Suprapubic skin (tissue), 4 donors: ENCODE measurements at places on chromosomes 16 and 17. TPM values are rescaled to one million over a fixed set of nuclear protein-coding genes. Genes with fewer than 3 reads are reported as not detected.
A peak's percentile ranks its signal among the peaks of the same experiment; 100 is the strongest.

- H3K36me3 ChIP-seq, result no peaks in the 10 kb centered on the region
- DNase-seq, result peak; percentile 78
- no peak overlapping the region for H3K27ac ChIP-seq
- peaks cover 10% of the 10 kb centered on the region for H3K4me1 ChIP-seq
- H3K4me3 ChIP-seq, result peak overlapping the region; percentile 49
Observed at GRCh38 chr17:47789611-47790561, 31.7 kb downstream of the OSBPL7 start.

- no peak for DNase-seq
- no peaks in the 10 kb centered on the region for H3K27me3 ChIP-seq
- H3K27ac ChIP-seq, result peak overlapping the region; percentile 97
- H3K4me3 ChIP-seq, result peak overlapping the region; percentile 63
- peaks cover 21% of the 10 kb centered on the region for H3K36me3 ChIP-seq
- peaks cover 37% of the 10 kb centered on the region for H3K4me1 ChIP-seq
Observed at GRCh38 chr17:7915179-7915610, 894 bp downstream of the RNF227 start.

GRAP gene
- total RNA-seq, result 2.4 TPM

DNA sequence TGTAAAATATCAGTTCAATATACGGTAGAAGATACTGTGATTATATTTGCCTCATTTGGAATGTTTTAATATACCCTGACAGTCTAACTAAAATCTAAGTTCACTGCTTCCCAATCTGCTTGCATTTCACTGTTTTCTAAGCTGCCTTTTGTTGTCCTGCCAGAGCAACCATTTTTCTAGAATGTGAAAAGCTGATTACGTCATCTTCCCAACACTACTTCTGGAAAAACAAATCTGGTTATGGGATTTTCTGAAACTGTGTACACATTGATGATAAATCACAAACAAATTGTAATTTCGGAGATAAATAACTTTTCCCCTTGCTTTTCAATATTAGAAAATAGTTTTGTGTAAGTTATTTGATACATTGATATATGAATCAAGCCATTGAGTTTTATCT, 1529.0 kb downstream of the CDH11 start:
- H3K4me3 ChIP-seq, result no peak overlapping the region
- no peaks in the 10 kb centered on the region for H3K27me3 ChIP-seq
- H3K4me1 ChIP-seq, result no peaks in the 10 kb centered on the region

DNA sequence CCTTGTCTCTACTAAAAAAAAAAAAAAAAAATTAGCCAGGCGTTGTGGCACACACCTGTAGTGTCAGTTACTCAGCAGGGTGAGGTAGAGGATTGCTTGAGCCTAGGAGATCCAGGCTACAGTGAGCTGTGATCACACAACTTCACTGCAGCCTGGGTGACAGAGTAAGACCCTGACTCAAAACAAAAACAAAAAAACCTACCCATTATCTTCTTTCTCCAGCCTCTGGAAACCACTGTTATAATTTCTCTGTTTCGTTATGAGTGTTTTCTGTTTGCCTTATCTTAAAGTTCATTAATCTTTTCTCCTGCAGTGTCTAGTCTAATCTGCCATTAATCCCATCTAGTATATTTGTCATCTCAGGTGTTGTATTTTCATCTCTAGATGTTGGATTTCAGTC, 18.6 kb upstream of the CLTC start:
- H3K27me3 ChIP-seq, result no peaks in the 10 kb centered on the region
- no peak overlapping the region for H3K27ac ChIP-seq
- H3K4me3 ChIP-seq, result no peak overlapping the region
- no peaks in the 10 kb centered on the region for H3K4me1 ChIP-seq
- H3K36me3 ChIP-seq, result peaks cover 35% of the 10 kb centered on the region

DNA sequence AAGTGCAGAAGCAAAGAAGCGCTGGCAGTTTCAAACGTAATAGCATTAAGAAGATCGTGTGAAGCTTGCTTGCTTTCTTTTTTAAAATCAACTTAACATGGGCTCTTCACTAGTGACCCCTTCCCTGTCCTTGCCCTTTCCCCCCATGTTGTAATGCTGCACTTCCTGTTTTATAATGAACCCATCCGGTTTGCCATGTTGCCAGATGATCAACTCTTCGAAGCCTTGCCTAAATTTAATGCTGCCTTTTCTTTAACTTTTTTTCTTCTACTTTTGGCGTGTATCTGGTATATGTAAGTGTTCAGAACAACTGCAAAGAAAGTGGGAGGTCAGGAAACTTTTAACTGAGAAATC, 17.4 kb upstream of the RAB11FIP4 start:
- DNase-seq, result no peak
- H3K4me1 ChIP-seq, result peaks cover 4% of the 10 kb centered on the region
- peaks cover 17% of the 10 kb centered on the region for H3K36me3 ChIP-seq
- H3K27ac ChIP-seq, result no peak overlapping the region

DNA sequence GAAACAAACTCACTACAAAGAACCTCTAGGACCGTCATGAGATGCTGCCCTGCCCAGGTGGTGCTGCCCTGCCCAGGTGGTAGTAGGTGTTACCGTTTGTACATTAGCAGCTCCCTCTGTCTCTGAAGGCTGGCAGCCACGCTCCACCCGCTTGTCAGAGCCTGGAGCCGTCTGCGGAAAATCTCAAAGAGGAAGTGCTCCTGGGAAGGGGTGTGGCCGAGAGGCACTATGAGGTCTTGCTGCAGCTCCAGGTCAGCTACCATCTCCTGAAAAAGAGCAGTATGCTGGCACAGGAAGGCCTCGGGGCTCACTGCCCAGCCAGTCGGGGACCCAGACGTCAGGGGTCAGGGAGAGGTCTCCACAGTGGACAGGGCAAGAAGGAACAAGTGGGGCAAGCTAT, 28.3 kb downstream of the ZNF276 start:
- H3K4me3 ChIP-seq, result no peak overlapping the region
- H3K27me3 ChIP-seq, result no peaks in the 10 kb centered on the region
- H3K27ac ChIP-seq, result no peak overlapping the region
- no peak for DNase-seq
- peaks cover 6% of the 10 kb centered on the region for H3K4me1 ChIP-seq

GRCh38 chr16:71264299-71264698, 24.9 kb downstream of the CMTR2 start:
- DNase-seq, result no peak
- no peaks in the 10 kb centered on the region for H3K36me3 ChIP-seq
- H3K4me1 ChIP-seq, result no peaks in the 10 kb centered on the region
- no peak overlapping the region for H3K27ac ChIP-seq

GRCh38 chr16:89317101-89317671, 99.7 kb downstream of the ZNF778 start:
- peaks cover 97% of the 10 kb centered on the region for H3K4me1 ChIP-seq
- peaks cover 9% of the 10 kb centered on the region for H3K36me3 ChIP-seq
- no peak for DNase-seq
- no peaks in the 10 kb centered on the region for H3K27me3 ChIP-seq
- no peak overlapping the region for H3K4me3 ChIP-seq

CD19 gene
- not detected for total RNA-seq

GRCh38 chr17:74353446-74354060, 8.1 kb downstream of the BTBD17 start:
- H3K4me1 ChIP-seq, result peaks cover 15% of the 10 kb centered on the region
- no peak for DNase-seq
- H3K27me3 ChIP-seq, result peaks cover 96% of the 10 kb centered on the region
- no peaks in the 10 kb centered on the region for H3K36me3 ChIP-seq
- H3K4me3 ChIP-seq, result no peak overlapping the region

KRT17 gene
- 434 TPM for total RNA-seq

DNA sequence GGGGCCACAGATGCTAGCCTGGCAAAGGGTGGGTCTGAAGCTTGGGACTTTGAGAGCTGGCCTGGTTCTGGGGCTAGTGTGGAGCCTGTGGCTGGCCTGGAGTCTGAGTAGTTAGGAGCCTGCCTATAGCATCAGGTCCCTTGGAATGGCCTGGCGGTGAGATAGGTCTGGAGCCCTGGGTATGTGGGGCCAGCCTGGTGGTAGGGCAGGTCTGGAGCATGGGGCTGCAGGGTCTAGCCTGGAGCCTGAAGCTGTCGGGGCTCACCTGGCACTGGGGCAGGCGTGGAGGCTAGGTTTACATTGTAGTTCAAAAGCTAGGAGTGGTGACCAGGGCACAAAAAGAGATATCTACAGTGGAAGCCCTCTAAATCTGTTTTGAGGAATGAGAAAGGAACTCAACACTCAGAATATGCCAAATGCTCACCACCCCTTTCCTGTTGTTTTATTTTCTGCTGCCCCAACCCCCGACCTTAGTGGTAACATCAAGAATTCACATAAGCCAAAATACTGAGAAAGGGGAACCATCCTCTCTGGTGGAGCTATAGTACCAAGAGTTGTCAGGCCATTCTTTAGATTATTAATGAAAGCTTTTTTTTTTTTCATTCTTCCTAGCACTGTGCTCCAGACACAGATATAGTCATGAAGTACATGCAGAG, 100.3 kb downstream of the TANC2 start:
- H3K27me3 ChIP-seq, result no peaks in the 10 kb centered on the region
- DNase-seq, result no peak
- H3K27ac ChIP-seq, result no peak overlapping the region
- H3K4me1 ChIP-seq, result no peaks in the 10 kb centered on the region
- no peaks in the 10 kb centered on the region for H3K36me3 ChIP-seq
- H3K4me3 ChIP-seq, result no peak overlapping the region

KCNH6 gene
- total RNA-seq, result not detected

GRCh38 chr16:48365025-48365600, 20.1 kb downstream of the SIAH1 start:
- no peak for DNase-seq
- peaks cover 36% of the 10 kb centered on the region for H3K4me1 ChIP-seq
- peaks cover 14% of the 10 kb centered on the region for H3K36me3 ChIP-seq
- H3K27me3 ChIP-seq, result no peaks in the 10 kb centered on the region

GRCh38 chr16:11634312-11634711, 33.9 kb upstream of the SNN start:
- DNase-seq, result no peak
- no peaks in the 10 kb centered on the region for H3K27me3 ChIP-seq
- no peak overlapping the region for H3K4me3 ChIP-seq
- H3K36me3 ChIP-seq, result no peaks in the 10 kb centered on the region

GRCh38 chr16:49489686-49490320, 116.2 kb downstream of the C16orf78 start:
- no peak overlapping the region for H3K4me3 ChIP-seq
- H3K4me1 ChIP-seq, result peaks cover 14% of the 10 kb centered on the region
- peak; percentile 21 for DNase-seq
- no peak overlapping the region for H3K27ac ChIP-seq
- no peaks in the 10 kb centered on the region for H3K36me3 ChIP-seq

GRCh38 chr16:84758627-84759026, 58.8 kb downstream of the USP10 start:
- peaks cover 32% of the 10 kb centered on the region for H3K36me3 ChIP-seq
- H3K4me1 ChIP-seq, result peaks cover 19% of the 10 kb centered on the region
- no peak overlapping the region for H3K27ac ChIP-seq
- H3K4me3 ChIP-seq, result no peak overlapping the region

DNA sequence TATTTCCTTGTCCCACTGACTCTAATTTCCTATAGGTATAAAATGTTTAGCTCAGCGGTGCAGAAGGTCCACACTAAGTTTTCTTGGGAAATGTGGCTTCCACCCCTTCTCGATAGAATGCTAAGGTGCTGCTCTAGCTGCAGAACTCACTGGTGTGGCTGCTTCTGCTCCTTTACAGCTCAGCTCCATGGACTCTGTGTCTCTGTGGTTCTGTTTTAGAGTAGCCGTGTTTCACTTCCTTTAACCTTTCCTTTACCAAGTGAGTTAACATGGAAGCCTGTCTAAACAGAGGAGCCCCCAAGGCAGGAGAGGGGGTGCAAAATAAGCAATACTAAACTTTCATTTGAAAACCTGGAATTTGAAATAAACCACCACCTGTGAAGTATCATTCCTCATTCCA, 65.3 kb downstream of the SPECC1 start:
- peak overlapping the region; percentile 31 for H3K4me3 ChIP-seq
- peak overlapping the region; percentile 22 for H3K27ac ChIP-seq
- H3K4me1 ChIP-seq, result peaks cover 17% of the 10 kb centered on the region
- H3K36me3 ChIP-seq, result no peaks in the 10 kb centered on the region

- H3K27ac ChIP-seq, result no peak overlapping the region
- peaks cover 40% of the 10 kb centered on the region for H3K36me3 ChIP-seq
- H3K4me3 ChIP-seq, result no peak overlapping the region
- H3K27me3 ChIP-seq, result no peaks in the 10 kb centered on the region
Observed at GRCh38 chr17:78053777-78054468, 74.6 kb downstream of the TMC6 start.

DNA sequence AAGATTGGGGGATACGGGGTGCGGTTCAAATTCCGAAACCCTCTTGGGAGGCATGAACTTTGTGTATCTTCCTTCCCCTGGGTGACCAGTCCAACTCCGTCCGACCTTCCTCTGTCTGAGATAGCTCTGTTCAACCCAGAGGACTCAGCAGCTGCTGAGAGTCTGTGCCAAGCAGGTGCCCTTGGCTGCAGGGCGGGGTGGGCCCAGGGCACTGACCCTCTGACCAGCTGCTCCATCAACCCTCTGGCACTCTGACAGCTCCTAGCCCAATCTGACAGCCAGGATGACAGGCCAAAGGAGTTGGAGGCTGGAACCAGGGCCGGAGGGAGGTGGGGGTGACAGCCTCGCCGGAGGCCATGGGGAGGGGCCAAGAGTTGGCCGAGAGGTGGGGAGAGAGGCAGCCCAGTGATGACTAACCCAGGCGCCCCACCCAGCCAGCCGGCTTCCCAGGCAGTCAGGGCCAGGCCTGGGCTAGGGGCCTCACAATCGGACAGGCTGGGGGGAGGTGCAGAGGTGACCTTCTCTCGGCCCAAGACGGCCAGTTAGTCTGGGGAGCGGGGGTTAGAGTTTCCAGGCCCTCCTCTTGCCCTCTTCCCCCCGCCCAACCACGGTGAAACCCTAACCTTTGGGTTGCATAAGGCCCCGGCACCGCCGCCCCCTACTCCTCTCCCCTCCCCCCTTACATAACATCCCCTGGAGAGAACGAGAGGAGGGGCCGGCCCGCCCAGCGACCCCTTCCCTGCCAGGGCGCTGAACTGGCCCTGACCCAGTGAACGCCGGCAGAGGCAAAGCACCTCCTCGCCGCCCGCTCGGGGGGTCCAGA, 5.0 kb upstream of the TLCD2 start:
- DNase-seq, result peak; percentile 95
- H3K27ac ChIP-seq, result peak overlapping the region; percentile 100
- H3K27me3 ChIP-seq, result no peaks in the 10 kb centered on the region
- peaks cover 65% of the 10 kb centered on the region for H3K4me1 ChIP-seq

- no peaks in the 10 kb centered on the region for H3K27me3 ChIP-seq
- no peaks in the 10 kb centered on the region for H3K4me1 ChIP-seq
- no peak overlapping the region for H3K4me3 ChIP-seq
- H3K36me3 ChIP-seq, result peaks cover 13% of the 10 kb centered on the region
- no peak overlapping the region for H3K27ac ChIP-seq
Observed at GRCh38 chr17:3937359-3937758, 21.1 kb upstream of the P2RX1 start.

ASIC2 gene
- total RNA-seq, result not detected

ABCC12 gene
- total RNA-seq, result not detected

GRCh38 chr16:70695331-70696070, 9.6 kb upstream of the MTSS2 start:
- H3K4me3 ChIP-seq, result no peak overlapping the region
- H3K36me3 ChIP-seq, result no peaks in the 10 kb centered on the region
- H3K27me3 ChIP-seq, result no peaks in the 10 kb centered on the region
- peak overlapping the region; percentile 91 for H3K27ac ChIP-seq

- H3K27ac ChIP-seq, result no peak overlapping the region
- H3K36me3 ChIP-seq, result peaks cover 23% of the 10 kb centered on the region
- no peak for DNase-seq
- H3K27me3 ChIP-seq, result no peaks in the 10 kb centered on the region
- no peaks in the 10 kb centered on the region for H3K4me1 ChIP-seq
- no peak overlapping the region for H3K4me3 ChIP-seq
Observed at GRCh38 chr17:32747856-32748255, 129.1 kb downstream of the MYO1D start.

FAM117A gene
- total RNA-seq, result 24.2 TPM

- no peak for DNase-seq
- no peak overlapping the region for H3K4me3 ChIP-seq
- H3K4me1 ChIP-seq, result no peaks in the 10 kb centered on the region
- H3K36me3 ChIP-seq, result peaks cover 55% of the 10 kb centered on the region
- no peaks in the 10 kb centered on the region for H3K27me3 ChIP-seq
- no peak overlapping the region for H3K27ac ChIP-seq
Observed at GRCh38 chr17:80287806-80288567, 27.3 kb downstream of the RNF213 start.

PIPOX gene
- 1.3 TPM for total RNA-seq
